ENCODE measurements at places on chromosomes 5 and 9. TPM values are rescaled to one million over a fixed set of nuclear protein-coding genes. Genes with fewer than 3 reads are reported as not detected.

SPINK7 gene
- polyA plus RNA-seq: not detected

LPAR1 gene
- polyA plus RNA-seq: not detected

LRRTM2 gene
- polyA plus RNA-seq: not detected

WDR38 gene
- not detected for polyA plus RNA-seq

APBA1 gene
- not detected for polyA plus RNA-seq

TNFSF15 gene
- polyA plus RNA-seq: not detected

LCN1 gene
- polyA plus RNA-seq: not detected

FOXD4 gene
- polyA plus RNA-seq: not detected

SV2C gene
- not detected for polyA plus RNA-seq

SPINK6 gene
- not detected for polyA plus RNA-seq

CD72 gene
- 1.1 TPM for polyA plus RNA-seq

ENTREP1 gene
- not detected for polyA plus RNA-seq

ZNF608 gene
- not detected for polyA plus RNA-seq

ADAMTS19 gene
- polyA plus RNA-seq: not detected

CDH12 gene
- not detected for polyA plus RNA-seq

ARID3C gene
- polyA plus RNA-seq: not detected

CCDC192 gene
- polyA plus RNA-seq: not detected

GGTA1 gene
- not detected for polyA plus RNA-seq

TCOF1 gene
- 3.9 TPM for polyA plus RNA-seq
